Mammary epithelial cell (primary cell): ENCODE measurements at places on chromosomes 2 and 18.

DNA sequence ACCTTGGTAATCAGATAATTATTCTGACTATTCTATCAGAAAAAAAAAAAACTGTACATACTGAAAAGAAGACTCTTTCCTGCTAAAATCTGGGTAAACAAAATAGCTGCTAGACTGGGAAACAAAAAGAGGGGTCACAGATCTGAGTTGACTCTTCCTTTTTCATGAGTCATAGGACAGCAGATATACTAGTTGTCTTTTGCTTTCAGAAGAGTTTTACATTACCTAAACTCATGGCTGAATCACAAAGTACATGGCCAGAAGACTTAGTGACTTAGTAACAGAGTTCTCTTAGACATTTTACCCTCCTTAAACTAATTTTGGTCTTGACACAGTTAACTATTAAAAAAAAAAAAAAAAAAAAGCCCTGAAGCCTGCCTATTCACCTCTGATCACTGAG, 834.0 kb upstream of the FSHR start:
- DNase-seq = no peak

DNA sequence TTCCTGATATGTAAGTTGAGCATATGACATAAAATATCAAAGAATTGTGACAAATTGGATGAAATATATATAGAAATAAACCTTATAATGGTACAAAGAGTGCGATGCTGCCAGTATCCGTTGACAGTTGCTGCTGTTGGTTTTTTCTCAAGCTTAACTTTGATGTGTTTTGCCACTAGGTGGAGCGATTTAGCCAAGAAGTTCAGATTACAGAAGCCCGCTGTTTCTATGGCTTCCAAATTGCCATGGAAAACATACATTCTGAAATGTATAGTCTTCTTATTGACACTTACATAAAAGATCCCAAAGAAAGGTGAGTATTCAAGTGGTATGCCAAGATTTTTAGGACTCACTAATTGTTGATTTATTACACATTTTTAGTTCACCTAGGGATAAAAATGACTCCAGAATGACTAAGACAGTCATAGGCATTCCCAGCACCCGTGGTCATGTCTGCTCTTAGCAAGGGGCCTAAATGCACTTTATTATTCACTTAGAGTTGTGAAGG, 2.1 kb downstream of the RRM2 start:
- peak; percentile 61 for DNase-seq

GRCh38 chr2:62931536-62931935, 119.1 kb upstream of the OTX1 start:
- DNase-seq = no peak

DNA sequence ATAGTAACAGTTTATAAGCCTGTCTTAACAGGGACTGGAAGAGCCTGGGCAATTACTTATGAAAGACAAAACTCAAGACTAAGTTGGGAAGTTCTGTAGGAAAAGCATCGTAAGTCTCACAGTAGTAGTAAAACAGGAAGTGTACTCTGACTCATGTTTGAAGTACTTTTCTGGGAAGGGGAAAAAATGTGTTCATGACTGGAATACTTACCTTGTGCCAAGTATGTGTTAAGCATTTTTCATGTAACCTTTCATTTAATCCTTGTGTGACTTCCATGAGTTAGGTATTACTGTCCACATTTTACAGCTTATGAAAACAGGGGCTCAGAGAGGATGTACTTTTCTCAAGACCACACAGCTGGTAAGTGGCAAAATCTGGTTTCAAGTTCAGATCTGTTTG, 13.7 kb upstream of the SKOR2 start:
- DNase-seq = no peak

GRCh38 chr18:25896956-25897355, 193.5 kb downstream of the SS18 start:
- no peak for DNase-seq

DNA sequence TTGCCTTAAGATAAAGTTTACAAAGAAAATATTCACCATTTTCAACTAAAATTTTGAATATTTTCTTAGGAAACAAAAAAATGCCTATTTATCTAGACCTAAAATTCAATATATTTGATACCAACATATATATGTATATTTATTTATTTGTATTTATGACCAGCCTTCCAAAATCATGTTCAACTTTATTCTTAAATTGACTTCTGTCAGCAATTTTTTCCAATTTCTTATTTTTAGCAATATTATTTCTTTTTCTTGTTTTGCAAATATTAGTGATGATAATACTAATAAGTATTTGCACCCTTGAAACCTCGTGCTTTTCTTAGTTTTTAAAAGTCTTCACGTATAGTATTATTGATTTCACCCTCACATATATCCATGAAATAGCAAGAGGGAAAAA, 68.2 kb upstream of the PHLPP1 start:
- DNase-seq = no peak

GRCh38 chr2:72118386-72118785, 29.3 kb downstream of the CYP26B1 start:
- DNase-seq = no peak

DNA sequence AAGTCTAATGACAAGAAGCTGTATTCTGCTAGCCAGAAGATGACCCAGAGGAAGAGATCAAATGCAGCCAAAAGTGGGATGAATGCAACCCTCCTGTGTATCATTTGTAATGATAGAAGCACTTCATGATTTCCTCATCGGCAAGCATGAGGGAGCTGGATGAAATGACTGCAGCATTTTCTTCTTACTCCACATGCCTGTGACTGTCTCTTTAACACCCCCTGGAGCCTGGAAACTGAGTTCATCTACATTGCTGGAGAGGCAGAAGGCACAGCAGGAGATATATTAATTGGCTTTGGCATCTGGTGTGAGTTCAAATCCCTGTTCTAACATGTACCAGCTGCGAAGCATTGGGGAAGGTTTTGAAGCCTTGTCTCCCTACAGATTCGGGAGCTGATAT, 37.7 kb downstream of the ID2 start:
- no peak for DNase-seq

DNA sequence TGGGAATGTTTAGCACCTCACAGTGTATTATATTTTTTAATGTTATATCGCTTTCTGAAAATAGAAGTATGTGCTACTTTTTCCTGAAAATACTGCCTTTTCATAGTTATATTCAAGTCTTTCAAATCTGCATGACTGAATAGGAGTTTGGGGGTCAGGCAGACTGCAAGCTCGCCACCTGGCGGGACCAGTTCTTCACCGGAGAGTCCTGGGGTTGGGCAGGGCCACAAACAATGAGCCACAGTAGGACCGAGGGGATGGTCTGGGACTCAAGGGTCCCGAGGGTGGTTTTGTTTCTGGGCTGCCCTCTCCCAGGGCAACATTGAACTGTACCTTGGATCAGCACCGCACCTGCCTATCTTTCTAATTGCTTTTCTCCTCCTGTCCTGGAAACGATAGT, 70.6 kb downstream of the VWA3B start:
- DNase-seq = no peak

- no peak for DNase-seq
Observed at GRCh38 chr2:73368781-73369180, 16.9 kb upstream of the ALMS1 start.

DNA sequence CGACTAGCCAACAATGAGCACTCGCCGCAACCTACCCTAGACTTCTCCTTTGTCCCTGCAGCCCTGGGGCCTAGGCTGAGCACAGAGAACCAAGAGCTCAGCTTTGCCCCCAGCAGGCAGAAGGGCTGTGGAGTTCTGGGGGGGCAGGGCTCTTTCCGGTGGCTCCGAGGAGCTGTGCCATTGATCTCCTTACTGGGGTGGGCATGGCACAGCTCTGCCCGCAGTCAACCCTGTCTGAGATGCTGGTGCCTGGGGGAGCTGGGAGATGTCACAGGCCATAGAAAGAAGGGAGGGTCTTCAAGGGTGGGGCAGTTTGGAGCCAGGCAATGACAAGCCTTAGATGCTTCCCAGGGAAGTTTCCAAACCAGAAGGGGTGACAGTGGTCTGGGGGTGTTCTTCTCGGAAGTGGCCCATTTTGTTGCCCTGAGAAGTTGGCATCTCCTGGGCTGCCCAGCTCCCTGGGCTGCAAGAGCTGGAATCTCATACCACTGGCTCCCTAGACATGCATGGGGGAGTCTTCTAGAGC, 14.1 kb upstream of the GPR55 start:
- no peak for DNase-seq

DNA sequence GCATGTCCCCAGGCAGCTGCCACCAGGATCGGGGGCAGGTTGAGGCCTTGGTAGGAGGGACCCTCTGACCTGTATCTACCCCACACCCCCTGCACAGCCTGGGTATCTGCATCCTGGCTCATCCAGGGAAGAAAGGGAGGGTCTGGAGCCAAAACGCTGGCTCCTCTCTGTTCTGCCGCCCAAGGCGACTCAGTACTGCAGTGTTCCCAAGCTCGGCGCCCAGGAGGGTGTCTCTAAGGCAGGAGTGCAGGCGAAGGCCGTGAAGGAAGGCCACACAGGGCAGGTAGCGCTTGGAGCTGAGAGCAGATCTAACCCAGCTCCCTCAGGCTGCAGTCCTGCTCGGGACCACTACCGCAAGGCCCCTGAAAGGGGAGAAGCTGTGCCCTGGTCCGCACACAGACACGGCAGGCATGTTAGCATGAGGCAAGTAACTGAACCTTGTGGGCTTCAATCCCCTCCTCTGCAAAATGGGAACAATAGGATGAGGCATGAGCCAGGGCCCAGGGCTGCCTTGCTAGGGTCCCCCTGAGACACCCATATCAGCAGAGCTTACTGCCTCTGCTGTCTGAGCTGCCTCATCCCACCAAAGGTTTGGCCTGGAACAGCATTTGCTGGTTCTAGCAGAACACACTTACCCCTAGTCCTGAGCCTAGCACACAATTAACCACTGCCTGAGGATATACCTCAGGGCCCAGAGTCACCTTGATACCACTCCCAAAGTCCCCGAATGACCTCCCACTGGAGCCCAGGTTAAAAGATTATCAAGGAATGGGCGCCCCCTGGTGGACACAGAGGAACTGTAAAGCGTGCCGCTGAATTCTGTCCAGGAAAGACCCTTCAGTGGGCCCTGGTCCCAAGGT, 6.5 kb downstream of the PTMA start:
- DNase-seq = peak; percentile 26
